ENCODE measurements at places on chromosomes 16 and 17.

DNA sequence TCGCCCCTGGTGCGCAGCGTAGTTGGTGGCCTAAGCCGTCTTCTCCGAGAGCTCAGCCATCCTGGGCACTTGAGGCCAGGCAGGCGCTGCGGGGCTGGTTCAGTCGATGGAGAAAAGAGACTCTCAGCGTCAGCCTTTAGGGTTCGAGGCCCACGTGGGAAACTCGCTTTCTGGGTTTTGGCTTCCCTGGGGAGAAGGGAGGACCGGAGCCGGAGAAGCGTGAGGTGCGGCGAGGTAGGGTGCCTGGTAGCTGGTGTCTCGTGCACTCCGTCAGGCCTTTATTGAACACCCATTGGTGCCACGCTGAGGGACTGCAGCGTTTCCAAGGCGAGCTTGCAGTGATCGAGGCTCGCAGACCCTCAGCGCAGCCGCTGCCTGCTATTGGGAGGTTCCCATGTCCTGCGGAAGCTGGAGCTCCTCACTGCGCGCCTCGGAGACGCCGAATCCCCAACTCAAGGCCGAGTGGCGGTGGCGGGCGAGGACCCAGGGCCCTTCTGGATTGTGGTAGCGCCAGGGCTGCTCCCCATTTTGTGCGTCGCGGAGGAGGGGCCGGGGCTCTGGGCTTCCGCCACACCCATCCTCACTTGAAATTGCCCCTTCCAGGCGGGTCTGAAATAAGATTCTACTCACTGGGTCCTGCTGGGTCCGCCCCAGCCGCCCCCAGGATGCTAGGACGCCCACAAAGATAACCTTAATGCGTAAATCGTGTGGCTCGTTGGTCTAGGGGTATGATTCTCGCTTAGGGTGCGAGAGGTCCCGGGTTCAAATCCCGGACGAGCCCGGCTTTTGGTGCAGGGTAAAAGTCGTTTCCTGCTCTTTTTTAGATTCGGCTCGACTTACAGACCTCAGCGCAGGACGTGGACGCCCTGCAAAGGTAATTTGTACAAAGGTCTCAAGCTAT, 1.2 kb downstream of the OR1F1 start:
- DNase-seq = peak; percentile 60

DNA sequence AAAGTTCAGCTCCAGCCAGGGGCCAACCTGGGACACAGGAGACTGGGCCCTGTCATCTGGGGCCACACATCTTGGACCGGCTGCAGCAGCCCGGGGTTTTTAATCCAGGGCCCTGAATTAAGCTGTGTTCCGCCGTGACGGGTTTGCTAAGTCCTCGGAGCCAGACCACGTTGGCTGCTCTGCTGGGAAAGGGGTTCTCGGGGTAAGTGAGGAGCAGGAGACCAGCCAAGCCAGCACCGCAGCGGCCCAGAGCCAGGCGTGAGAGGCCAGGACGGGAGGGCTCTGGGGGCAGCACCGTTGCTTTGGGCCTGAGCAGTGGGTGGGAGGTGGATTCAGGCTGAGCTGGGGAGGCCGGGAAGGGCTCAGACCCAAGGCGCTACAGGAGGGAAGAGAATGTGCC, 31.3 kb upstream of the CBX4 start:
- DNase-seq = no peak

DNA sequence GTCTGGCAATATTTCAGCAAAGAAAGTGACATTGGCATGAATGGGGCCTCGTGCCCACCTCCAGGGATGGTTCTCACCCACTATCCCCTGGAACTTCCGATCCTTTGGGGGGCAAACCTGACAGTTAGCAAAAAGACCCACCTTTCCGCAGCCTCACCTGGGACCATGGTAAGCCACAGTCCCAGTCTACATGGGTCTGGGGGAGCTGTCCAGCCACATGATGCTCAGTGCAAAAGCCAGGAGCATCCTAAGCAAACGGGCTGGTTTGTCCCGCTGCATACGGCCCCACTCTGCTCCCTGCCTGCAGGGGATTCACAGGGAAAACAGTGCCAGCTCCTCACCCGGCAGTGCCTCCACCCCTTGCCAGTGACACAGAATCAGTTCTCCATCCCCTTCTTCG, 19.3 kb downstream of the AIPL1 start:
- DNase-seq = no peak

DNA sequence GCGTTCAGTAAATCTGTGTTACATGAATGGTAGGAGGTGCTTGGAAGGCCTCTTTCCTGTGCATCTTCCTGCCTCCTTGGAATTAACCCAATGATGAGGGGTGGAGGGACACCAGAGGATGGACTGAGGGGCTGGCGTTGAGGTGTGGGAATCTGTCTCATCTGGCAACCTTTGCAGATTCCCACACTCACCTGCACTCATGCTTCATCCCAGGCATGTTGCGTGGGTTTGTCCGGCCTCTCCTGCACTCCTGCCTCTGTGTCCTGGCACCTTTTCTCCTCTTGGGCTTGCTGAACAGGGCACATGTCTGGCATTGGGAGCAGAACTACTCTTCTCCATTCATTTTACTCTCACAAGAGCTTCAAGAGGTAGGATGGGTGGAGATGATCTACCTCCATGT, 3.1 kb upstream of the IGFBP4 start:
- no peak for DNase-seq

GRCh38 chr17:11598274-11599221, at the start of gene DNAH9:
Gene DNAH9, plus strand, starts transcription at chr17:11598470. Its CDS starts 29 bp downstream, at chr17:11598499.
- DNase-seq = peak; percentile 35

DNA sequence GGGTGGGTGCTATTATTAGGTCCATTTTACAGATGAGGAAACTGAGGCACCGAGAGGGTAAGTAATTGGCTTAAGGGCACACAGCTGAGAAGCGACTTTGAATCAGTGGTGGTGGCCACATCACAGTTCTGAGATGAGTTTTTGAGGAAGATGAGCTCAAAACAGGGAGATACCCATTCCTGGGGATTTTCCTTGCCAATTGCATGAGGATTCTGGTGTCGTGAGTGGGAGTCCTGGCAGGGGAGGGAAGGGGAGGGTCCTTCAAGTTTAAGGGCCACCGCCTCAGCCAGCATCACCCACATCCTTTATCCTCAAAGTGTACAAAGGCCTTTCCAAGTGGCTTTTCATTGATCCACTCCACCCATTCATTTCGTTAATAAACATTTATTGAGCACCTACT, 45.3 kb downstream of the IL21R start:
- DNase-seq = no peak

DNA sequence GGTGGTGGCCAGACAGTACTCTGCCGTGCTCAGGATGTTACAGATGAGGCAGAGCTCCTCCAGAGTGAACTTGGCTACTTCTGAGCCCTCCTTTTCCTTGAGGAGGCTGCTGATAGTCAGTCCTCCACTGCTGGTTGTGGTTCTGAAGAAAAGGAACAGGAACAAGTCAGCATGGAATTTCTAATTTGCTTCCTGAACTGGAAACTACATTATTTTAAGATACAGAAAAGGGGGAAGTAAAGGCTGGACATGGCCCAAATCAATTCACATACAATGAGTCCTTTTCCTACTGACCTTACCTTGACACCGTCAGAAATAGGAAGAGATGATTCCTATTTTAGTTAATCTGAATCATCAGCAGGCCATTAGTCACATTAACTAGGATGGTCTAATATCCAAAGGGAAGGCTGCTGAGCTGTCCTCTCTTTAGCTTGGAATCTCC, 154.2 kb downstream of the VPS53 start:
- DNase-seq = no peak

DNA sequence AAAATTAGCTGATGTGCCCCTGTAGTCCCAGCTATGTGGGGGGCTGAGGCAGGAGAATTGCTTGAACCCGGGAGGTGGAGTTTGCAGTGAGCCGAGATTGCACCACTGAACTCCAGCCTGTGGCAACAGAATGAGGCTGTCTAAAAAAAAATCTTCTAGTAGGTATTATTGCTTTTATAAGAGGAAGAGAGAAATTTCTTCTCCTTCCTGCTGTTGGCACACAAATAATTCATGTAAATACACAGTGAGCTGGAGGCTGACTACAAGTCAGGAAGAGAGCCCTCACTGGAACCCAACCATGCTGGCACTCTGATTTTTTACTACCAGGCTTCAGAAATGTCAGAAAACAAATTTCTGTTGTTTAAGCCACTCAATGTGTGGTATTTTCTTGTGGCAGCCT, 6.7 kb downstream of the PRDM7 start:
- DNase-seq = no peak

- DNase-seq = no peak
Observed at GRCh38 chr16:67336648-67337047, 10.0 kb downstream of the LRRC36 start.

Data from fibroblast of lung (primary cell).